ENCODE measurements at places on chromosomes 16 and 17.
A peak's percentile ranks its signal among the peaks of the same experiment; 100 is the strongest.

GRCh38 chr17:80447790-80448189, 28.6 kb downstream of the NPTX1 start:
- no peak overlapping the region for H3K4me3 ChIP-seq
- H3K4me1 ChIP-seq: no peaks in the 10 kb centered on the region
- no peak overlapping the region for H3K27ac ChIP-seq
- H3K36me3 ChIP-seq: no peaks in the 10 kb centered on the region
- no peak for DNase-seq

DNA sequence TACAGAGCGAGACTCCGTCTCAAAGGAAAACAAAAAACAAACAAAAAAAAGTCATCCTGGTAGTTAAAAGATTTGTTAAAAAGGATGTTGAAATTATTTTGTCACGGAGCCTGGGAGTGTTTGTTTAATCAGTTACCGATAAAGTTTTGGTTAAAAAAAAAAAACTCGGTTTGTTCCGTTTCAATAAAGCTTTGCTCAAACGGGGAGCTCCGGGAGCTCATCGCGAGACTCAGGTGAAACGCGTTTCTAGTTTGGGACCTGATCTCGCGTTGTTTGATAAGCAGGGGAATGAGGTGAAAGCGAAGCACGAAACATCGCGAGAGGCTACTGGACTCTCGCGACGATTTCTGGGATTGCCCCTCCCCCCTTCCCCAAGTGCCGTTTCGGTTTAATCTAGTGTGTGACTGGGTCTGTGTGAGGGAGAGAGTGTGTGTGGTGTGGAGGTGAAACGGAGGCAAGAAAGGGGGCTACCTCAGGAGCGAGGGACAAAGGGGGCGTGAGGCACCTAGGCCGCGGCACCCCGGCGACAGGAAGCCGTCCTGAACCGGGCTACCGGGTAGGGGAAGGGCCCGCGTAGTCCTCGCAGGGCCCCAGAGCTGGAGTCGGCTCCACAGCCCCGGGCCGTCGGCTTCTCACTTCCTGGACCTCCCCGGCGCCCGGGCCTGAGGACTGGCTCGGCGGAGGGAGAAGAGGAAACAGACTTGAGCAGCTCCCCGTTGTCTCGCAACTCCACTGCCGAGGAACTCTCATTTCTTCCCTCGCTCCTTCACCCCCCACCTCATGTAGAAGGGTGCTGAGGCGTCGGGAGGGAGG, at the start of gene CDK12:
Gene CDK12 (plus strand): TSS at position 374 of the 813 bp plus-strand sequence. CDS start 586 bp downstream, outside the sequence.
- no peaks in the 10 kb centered on the region for H3K27me3 ChIP-seq
- H3K4me3 ChIP-seq: peak within 1 kb of the TSS; percentile 94
- peak; percentile 99 for DNase-seq
- H3K27ac ChIP-seq: peak within 1 kb of the TSS; percentile 99
- peaks cover 32% of the 10 kb centered on the region for H3K4me1 ChIP-seq
- no peaks in the 10 kb centered on the region for H3K36me3 ChIP-seq

- no peak overlapping the region for H3K4me3 ChIP-seq
- peaks cover 29% of the 10 kb centered on the region for H3K27me3 ChIP-seq
- DNase-seq: no peak
- peaks cover 12% of the 10 kb centered on the region for H3K36me3 ChIP-seq
These were observed 3.5 kb downstream of the CHAD start for GRCh38 chr17:50465171-50465570.

DNA sequence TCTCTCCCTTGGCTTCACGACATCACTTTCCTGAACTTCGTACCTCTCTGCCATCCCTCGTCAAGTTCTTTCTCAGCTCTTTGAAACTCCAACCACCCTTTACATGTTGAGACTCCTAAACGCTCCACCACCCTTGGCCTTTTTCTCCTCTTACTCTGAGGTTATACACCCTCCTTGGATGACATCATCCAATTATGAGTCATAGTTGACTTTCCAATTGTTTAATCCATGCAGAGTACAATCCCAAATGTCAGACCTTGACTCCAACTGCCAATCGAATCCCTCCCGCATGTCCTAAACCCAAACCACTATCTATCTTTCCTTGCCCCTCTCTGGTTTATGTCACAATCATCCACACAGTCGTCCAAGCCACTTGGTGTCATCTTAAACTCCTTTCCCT, 18.4 kb upstream of the C16orf82 start:
- H3K36me3 ChIP-seq: no peaks in the 10 kb centered on the region
- no peak for DNase-seq
- no peaks in the 10 kb centered on the region for H3K4me1 ChIP-seq
- no peaks in the 10 kb centered on the region for H3K27me3 ChIP-seq
- no peak overlapping the region for H3K27ac ChIP-seq

DNA sequence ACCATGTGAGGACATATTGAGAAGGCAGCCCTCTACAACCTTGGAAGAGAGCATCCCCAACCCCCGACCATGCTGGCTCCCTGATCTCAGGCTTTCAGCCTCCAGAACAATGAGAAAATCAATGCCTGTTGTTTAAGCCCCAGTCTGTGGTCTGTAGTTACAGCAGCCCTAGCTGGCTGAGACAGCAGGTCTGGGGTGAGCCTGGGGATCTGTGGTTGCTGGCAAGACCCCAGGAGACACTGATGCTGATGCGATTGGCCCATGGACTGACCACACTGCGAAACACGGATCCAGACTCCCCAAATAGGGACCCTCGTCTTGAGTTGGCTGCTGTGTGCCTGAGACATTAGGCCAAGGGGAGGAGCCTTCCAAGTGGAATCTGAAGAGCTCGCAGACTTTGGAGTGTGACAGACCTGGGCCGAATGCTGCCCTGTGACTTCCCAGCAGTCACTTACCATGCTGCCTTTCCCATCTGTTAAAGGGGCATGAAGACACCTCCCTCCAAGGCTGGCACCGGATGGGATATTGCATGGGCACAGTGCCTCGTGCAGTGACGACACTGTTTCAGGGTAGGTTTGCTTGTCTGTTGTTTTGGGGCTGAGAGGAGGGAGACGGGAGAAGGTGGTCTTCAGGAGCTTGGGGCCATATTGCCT, 147.8 kb upstream of the RPL38 start:
- H3K27ac ChIP-seq: no peak overlapping the region
- no peaks in the 10 kb centered on the region for H3K4me1 ChIP-seq
- DNase-seq: no peak
- no peaks in the 10 kb centered on the region for H3K36me3 ChIP-seq

GRCh38 chr17:8755590-8756255, 2.6 kb downstream of the SPDYE4 start:
- no peaks in the 10 kb centered on the region for H3K27me3 ChIP-seq
- no peak overlapping the region for H3K27ac ChIP-seq
- no peaks in the 10 kb centered on the region for H3K36me3 ChIP-seq

DNA sequence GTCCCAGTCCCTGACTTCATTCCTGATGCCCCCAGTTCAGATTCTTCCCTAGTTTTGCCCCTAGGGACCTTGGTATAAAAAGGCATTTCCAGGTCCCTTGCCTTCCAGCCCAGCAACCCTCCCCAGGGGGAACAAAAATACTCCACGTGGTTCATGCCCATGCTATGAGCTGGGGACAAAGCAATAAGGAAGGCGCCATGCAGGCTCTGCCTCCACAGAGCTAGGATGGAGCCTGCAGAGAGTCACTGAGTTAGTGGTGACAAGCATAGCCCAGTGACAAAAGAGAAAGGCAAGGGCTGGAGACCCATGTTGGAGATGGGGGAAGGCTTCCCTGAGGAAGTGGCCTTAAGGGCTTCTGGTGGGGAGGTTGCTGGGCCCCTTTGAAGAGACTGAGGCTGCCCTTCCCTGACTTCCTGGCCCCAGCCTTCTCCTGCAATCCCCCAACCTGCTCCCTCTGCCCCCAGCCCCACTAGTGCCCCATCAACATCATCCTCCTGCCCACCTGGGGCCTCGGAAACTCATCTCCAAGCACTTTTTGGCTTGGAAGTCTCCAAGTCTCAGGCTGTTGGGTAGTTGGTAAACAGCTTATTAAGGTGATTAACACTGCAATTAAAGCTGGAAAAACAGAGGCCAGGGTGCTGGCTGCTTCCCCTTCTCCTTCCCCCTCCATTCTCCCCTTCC, 9.6 kb downstream of the DLX3 start:
- H3K27ac ChIP-seq: no peak overlapping the region
- peaks cover 95% of the 10 kb centered on the region for H3K27me3 ChIP-seq
- DNase-seq: no peak
- no peak overlapping the region for H3K4me3 ChIP-seq
- no peaks in the 10 kb centered on the region for H3K36me3 ChIP-seq

DNA sequence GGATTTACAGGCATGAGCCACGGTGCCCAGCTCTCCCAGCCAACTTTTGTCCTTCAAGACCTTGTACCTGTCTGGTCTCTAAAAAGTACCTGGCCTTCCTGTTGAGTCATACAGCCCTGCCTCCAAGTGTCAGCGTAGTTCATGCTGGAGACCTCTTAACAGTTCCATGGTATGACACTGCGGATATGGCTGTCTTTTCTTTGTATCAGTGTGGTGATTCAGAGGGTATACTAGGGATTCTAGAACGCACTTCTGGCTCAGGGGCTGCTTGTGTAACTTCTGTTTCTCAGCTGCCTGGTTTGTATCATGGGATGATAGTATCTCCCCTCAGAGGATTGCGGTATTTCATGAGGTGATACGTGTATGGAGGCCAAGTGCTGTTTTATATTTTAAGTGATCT, 2.0 kb upstream of the TMEM11 start:
- H3K27ac ChIP-seq: peak overlapping the region; percentile 95
- H3K36me3 ChIP-seq: no peaks in the 10 kb centered on the region
- DNase-seq: no peak
- H3K4me3 ChIP-seq: no peak overlapping the region
- H3K27me3 ChIP-seq: no peaks in the 10 kb centered on the region

GRCh38 chr16:50665128-50665878, 15.8 kb downstream of the SNX20 start:
- H3K27ac ChIP-seq: no peak overlapping the region
- peaks cover 47% of the 10 kb centered on the region for H3K4me1 ChIP-seq
- H3K36me3 ChIP-seq: no peaks in the 10 kb centered on the region

GRCh38 chr17:58202859-58203258, 10.3 kb downstream of the EPX start:
- no peak for DNase-seq
- H3K4me1 ChIP-seq: no peaks in the 10 kb centered on the region
- peaks cover 4% of the 10 kb centered on the region for H3K27me3 ChIP-seq

GRCh38 chr17:35245196-35245486, 2.3 kb downstream of the SLFN5 start:
- peak overlapping the region; percentile 96 for H3K27ac ChIP-seq
- H3K27me3 ChIP-seq: no peaks in the 10 kb centered on the region
- peaks cover 11% of the 10 kb centered on the region for H3K4me1 ChIP-seq

DNA sequence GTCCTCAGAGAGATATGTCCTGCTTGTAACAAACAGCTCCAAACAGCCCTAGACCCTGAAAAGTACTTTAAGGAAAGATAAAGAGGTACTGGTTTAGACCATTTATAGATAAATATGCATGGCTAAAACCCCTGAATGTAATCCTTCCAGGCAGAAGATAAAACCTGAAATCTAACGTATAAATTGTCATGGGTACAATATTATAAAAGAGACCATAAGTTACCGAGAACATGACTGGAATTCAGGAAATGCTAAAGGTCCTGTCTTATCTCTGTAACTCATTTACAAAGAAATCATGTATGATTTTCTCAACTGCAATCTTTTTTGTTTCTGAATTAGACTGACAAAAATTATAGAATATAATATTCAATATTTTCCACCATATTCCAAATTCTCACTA, 9.2 kb upstream of the KANSL1 start:
- no peaks in the 10 kb centered on the region for H3K36me3 ChIP-seq
- DNase-seq: no peak
- peaks cover 5% of the 10 kb centered on the region for H3K4me1 ChIP-seq
- H3K27me3 ChIP-seq: no peaks in the 10 kb centered on the region

DNA sequence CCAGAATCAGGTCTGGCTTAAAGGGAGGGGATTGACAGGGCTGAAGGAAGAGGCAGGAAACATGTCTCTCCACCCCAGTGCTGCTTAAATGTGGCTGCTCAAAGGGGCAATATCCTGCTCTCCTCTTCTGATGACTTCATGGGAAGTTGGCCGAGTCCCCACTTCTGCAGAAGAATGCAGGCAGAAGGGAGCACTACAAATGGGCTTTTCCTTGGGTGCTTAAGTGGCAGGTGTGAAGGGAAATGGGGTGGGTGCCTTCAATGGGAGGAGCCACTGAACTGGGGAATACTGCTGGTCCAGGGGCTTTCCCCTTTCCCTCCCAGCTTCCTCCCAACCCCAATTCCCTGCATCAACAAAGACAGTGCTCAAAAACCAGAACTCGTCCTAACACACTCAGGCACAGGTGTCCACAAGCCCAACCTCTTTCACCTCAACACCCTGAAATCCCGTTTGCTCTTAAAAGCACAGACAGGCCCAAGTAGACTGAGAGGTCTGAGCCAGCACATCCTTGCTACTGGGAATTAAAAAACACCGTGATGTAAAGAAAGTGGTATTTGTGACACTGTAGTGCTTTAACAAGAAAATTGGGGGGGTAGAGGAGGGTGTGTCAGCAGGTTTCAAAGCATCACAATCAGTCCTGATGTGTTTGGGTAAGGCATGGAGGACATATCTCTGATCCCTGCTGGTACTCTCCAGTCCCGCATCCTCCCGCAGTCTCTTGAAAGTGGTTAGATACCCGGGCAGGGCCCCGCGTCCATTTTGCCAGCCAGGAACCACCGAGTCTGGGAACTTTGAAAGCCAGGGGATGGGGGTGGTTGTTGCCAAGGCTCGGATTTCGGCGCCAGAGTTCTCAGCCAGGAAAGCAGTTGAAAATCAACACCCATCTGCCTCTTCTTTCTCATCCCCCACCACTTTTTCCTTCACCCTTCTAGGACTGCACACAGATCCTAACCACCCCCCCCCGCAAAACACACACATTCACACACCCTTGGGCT, 1.6 kb downstream of the CA10 start:
- H3K4me3 ChIP-seq: no peak overlapping the region
- H3K36me3 ChIP-seq: no peaks in the 10 kb centered on the region
- peaks cover 44% of the 10 kb centered on the region for H3K27me3 ChIP-seq
- H3K4me1 ChIP-seq: no peaks in the 10 kb centered on the region
- no peak overlapping the region for H3K27ac ChIP-seq

- H3K36me3 ChIP-seq: no peaks in the 10 kb centered on the region
- no peak overlapping the region for H3K27ac ChIP-seq
- no peak overlapping the region for H3K4me3 ChIP-seq
- H3K27me3 ChIP-seq: no peaks in the 10 kb centered on the region
- H3K4me1 ChIP-seq: peaks cover 9% of the 10 kb centered on the region
- peak; percentile 62 for DNase-seq
These were observed 18.8 kb downstream of the LGALS3BP start for GRCh38 chr17:78960928-78961327.

DNA sequence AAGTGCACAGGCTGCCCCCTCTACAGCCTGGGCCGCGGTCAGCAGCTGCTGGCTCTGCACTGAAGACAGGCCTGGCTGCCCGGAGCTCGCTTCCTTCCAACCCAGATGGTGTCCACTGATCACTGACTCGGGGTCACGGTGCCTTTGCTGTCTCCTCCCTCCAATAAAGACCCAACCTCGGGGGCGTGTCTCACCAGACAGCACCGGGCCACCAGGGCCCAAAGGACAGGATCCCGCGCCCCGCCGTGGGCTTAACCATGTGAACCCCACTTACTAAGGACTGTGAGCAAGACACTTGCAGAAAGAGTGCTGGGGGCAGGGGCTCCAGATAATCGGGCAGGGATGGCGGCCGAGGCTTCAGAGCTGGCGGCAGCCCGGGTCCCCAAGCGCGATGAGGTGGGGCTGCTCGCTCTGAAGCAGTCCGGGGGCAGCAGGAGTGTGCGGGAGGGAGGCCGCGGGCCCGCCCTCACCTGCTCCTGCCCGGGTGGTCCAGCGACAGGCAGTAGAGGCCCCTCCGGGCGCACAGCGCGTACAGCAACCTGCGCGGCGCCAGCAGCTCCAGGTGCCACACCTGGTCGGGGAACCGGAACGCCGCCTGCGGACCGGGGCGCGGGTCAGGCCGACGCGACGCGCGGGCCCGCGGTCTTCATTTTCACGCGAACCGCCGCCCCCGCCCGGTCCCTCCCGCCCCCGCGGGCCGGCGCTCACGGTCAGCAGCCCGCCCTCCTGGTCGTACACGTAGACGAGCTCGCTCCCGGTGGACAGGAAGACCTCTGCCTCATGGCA, 502 bp downstream of the FAAP100 start:
- H3K4me1 ChIP-seq: peaks cover 17% of the 10 kb centered on the region
- no peaks in the 10 kb centered on the region for H3K27me3 ChIP-seq

Measured in left lung (tissue), 14 donors.